ENCODE measurements at places on chromosomes 3 and 15.

DNA sequence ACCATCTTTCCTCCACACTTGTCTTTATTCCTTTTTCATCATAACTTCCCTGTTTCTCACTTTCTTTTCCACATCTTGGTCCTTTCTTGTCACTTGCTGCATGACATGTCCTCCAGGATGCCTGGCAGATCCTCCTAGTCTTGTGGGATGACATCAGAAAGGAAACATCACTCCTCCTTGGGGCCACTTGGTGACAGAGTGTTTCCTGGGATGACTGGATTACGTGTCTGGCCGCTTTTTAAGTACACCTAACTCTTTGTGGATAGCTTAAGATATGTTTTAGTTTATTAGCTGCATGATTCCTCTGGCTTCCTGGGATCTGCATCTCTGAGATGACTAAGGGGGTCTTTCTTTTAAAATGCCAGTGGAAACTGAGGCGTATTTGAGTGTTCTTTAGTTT lies 363.5 kb upstream of the FRG2C start:
- no peak for DNase-seq

DNA sequence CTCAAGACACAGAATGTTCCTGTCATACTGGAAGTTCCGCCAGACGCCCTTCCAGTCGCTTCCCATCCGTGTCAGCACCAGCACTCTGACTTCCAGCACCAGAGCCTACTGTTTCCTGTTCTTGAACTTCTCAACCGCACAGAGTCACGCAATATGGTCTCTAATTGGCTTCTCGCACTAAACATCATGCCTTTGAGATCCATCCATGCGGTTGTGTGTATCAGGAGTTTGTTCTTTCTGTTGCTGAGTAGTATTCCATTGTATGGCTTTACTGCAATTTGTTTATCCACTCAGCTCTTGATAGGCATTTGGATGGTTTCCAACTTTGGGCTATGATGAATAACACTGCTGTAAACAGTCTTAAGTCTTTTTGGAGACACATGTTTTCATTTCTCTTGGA lies 112.1 kb downstream of the LRRK1 start:
- no peak for DNase-seq

DNA sequence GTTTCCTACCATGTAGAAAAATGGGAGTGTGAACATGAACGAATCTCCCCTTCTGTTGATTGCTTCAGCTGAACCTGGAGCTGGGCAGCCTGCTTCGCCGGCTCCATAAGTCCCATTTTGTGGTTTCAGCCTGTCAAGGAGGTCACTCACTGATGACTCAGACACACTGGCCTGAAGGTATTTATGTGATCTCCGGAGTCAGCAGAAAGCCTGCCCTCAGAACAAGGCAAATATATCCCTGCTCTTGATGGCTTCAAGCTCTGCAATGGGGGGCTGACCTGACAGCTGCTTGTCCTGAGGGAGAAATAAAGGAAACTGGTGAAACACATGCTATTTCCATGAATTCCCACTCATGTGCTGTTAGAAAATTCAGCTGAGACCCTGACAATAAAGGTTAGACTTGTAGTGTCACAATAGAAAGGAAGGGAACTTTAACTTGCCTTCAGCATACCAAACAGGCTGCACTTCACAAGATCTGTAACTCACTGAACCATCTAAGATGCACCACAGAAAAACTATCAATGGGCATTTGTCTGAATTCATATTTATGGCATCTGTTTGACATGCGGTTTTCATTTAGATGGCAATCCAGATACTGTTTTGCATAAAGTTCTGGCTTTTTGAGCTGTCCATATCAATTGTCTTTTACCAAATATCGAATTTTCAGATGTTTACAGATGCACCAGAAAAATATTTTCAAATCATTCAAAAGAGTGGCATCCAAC lies 282.0 kb upstream of the VEPH1 start:
- DNase-seq = peak; percentile 65

DNA sequence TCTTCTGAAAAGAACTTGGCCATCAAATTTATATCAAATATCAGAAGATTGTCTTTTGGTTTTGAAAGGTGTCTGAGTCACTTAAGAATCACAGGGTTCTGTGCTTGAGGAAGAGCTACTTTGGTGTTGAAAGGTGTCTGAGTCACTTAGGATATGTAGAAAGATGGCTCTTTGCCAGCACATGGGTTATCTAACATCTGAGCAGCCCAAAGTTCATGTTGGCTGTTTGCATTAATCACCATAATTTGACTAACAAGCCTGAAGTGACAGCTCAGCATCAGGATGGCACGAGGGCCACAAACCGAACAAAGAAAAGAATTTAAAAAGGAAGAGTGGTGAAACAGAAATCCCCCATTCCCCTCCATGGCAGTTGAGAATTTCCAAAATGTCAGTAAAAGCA lies 190.5 kb upstream of the CMC1 start:
- DNase-seq = no peak

GRCh38 chr3:85090495-85090894 lies 131.7 kb downstream of the CADM2 start:
- DNase-seq = no peak

GRCh38 chr3:86969500-86970189 lies 21.3 kb downstream of the VGLL3 start:
- DNase-seq = no peak

- no peak for DNase-seq
These were observed 55.1 kb upstream of the TRA2B start for GRCh38 chr3:185992831-185993374.

- no peak for DNase-seq
These were observed 31.9 kb downstream of the NIT2 start for GRCh38 chr3:100366424-100366823.

- DNase-seq = no peak
These were observed 205.0 kb downstream of the LPP start for GRCh38 chr3:188358787-188359493.

- DNase-seq = no peak
These were observed 981.3 kb upstream of the ALCAM start for GRCh38 chr3:104385421-104385820.

GRCh38 chr3:34886443-34886842 lies 752.9 kb upstream of the ARPP21 start:
- no peak for DNase-seq

DNA sequence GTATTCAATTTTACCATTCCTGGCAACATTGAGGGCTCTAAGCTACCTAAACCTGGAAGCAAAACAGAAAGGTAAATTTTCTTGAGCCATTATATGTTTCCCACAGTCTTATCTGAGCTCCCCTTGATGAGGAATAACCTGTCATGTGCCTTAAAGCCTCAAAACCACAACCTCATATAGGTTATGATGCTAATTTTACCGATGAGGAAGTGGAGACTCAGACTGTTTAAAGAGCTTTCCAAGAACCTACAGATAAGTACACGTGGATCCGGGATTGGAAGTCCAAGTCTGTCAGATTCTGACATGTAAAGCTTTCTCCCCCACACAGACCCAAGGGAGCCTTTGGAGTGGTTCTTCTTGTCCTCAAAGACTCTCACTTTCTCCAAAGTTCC lies 140.5 kb downstream of the SEMA6D start:
- no peak for DNase-seq

- DNase-seq = no peak
These were observed 17.4 kb downstream of the FYCO1 start for GRCh38 chr3:45978006-45978761.

DNA sequence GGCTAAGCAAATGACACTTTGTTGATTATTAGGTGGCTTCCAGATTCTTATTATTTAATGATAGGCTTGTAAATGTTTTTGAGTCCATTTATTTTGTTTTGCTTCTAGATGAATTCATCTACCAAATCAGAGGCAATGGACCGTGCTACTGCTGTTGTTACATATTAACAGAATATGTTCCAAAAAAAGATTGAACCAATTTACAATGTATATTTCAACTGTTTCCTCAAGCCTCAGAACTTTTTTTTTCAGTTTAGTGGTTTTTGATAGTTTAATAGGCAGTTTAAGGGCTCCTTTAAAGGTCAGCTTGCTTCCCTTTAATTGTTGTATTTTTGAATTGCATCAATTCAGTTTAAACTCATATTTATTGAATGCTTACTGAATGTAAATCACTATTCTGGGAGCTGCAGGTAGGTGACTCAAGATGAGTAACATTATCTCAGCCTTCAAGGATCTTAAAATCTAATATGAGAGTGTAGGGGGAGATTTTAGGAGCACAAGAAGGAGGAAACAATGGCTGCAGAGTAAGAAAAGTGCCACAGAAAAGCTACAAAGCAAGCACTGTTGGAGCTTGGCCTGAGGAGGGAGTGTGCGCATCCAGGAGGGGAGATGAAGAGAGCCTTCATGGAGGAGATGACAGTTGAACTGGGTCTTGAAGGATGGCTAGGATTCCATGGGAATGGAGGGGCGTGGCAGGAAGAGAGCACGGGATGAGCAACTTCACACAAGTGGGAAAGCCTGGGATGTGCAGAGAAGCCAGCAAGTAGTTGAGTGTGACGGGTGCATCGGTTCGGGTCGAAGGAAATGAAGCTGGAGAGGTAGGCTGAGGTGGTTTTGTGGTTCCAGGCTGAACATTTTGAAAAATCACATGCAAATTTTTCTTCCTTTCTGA lies 14.7 kb downstream of the MAP2K1 start:
- no peak for DNase-seq

GRCh38 chr3:119314821-119315220 lies 20.6 kb downstream of the ARHGAP31 start:
- no peak for DNase-seq

DNA sequence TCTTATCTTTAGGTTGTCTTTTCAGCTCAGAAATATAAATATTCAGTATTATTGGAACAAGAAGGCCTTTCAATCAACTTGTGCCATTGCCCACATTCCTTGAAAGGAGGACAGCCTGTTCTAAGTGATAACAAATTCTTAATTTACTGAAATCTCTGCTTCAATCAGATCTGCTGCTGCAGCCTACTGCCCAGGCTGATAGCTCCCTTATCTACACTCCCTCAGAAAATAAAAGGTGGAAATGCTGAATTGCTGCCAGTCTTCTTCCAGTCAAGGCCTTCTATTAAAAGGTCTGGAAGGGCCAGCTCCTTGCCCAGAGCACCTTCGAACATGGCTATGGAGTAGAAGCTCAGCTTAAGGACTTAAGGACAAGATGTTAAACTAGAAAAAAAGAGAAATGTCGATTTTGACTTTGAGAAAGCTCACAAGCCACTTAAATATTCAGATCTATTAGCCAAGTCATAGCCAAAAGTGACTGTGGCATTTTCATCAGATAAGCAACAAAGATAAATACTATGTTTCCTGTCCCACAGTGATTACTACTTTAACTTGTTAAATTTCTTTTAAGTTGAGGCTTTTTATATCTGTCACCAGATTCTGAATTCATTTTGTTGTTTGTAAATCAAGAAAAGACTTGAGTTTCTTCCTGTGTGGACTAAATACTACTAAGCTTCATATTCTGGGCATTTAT lies 480.5 kb upstream of the CBLB start:
- no peak for DNase-seq

- no peak for DNase-seq
These were observed 223.9 kb downstream of the NR1D2 start for GRCh38 chr3:24168977-24169376.

DNA sequence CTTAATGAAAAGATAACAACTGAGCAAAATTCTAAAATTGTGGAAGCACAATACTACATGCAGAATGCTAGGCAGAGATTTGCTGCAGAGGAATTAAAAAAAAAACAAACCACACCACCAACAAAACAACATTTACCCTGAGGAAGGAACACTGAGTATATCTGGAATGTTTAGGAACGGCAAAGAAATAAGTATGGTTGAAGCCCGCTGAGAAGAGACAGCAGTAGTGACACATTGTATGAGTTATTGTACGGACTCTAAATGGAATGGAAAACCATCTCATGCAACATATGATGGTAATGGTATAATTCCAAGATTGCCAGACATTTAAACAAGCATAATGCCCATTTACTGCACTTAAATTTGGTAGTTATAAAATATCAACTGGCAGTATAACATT lies 568.2 kb upstream of the CCDC54 start:
- no peak for DNase-seq
